ENCODE measurements at places on chromosomes 12 and 14.

GRCh38 chr12:8038659-8039114 lies 6.2 kb downstream of the FOXJ2 start:
- no peak for DNase-seq

DNA sequence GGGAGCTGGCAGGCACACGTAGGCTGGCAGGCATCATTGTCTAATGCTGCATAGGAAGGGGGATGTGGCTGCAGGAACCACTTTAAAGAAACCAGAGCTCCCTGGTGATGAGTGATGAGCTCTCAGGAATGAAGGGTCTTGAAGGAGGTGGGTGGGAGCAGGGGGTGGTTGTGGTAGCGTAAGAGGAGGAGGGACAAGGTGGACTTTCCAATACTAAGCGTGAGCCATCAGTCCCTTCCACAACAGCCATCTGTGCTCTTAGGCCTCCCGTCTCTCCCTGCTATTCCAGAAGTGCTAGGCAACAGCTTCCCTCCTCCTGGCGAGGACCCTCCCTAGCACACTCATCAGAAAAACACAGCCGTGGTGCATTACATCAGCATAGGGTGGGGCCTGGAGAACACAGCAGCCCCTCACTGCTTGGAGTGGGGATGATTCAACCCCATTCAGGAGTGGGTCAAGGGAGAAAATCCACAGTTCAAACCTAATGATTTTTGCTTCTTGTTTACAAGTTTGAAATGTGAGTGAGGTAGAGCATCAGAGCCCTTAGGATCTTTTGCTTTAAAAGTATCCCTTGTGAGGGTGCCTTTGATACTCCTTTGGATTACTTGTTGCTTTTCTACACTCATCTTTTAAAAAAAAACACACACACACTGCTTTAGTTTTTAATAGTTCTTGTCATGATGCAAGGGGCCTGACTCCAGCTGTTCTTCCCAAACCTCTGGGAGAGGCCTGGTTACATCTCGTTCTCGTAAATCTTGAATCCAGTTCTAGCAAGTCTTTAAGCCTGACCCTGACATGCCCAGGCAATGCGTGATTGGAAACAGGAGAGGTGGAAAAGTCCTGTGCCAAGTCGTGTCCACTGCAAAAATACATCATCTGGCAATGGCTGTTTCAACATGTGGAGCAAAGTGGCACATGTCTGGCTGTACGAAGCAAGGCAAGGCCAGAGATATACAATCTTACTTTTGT lies 356.4 kb upstream of the DDHD1 start:
- no peak for DNase-seq

- DNase-seq, result no peak
Measured at GRCh38 chr14:91890291-91890749, 23.0 kb upstream of the TC2N start.

DNA sequence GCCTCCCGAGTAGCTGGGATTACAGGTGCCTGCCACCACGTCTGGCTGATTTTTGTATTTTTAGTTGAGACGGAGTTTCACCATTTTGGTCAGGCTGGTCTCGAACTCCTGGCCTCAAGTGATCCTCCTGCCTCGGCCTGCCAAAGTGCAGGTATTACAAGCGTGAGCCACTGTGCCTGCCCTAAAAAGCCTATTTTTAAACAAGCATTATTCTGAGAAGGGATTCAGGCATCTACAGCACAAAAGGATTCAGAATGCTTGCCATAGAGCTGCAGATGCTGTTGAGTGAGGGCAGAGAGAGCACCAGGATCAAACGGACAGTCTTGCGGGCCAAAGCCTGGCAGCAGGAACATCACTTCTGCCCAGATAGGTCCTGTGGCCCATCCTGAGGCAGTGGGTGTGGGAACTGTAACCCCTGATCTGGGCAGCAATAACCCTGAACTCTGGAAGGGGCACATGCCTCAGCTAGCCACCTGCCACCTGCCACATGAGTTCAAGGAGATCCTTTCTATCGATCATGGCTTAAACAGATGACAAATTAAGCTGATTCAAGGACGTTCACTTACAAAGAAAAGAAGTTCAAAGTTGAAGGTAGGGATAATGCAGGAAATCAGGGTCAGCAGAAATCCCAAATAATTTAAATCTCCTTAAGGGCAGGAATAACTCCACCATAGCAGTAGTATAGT lies 16.8 kb upstream of the SNX6 start:
- DNase-seq, result no peak

DNA sequence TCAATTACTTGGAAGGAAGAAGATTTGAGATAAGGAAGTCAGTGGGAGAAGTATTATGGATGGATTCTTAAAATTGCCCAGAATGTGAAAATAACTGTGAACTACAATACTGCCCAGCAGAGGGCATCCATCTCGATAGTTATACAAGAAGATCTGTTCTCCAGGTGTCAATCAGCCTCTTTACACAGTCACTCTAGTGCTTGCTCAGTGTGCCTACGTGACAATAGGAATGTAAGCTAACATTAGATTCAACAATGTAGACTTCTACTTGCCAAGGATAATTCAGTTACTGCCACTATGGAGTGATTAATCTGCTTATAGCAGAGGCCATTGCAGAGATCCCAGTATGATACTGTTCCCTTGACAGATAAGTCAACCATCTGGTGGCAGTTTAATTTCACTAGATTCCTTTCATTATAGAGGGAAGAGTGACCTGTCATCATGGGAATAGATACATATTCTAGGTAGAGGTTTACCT lies 10.6 kb upstream of the MAP4K5 start:
- no peak for DNase-seq

- no peak for DNase-seq
Measured at GRCh38 chr14:96134508-96134907, 70.1 kb upstream of the BDKRB2 start.

DNA sequence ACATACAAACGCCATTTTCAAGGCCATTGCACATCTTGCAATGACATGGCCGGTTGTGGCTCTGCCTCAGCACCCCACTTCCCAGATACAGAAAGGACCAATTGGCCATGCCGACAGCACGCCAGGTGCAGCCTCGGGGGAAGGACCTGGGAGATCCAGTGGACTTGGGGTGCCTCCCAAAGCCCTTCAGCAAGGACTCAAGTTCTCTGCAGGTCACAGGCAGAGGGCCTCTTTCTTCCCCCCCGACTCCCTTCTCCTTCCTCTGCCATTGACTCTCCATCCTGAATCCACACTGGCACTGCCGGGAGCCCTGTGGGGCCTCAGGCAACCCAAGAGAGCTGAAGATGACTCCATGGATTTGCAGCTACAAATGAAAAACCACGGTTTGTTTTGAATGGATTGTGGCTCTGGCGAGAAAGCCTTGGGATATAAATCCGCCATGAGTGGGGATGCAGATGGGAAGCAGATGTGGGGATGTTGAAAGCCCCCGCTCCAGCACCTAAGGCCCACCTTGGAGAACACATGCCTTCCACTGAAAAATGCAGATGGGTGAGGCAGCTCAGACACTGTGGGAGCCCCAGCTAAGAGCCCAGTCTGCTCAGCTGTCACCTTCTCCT lies 35.1 kb upstream of the LTBP2 start:
- DNase-seq, result no peak

GRCh38 chr12:6031001-6031400 lies 85.9 kb upstream of the ANO2 start:
- no peak for DNase-seq

DNA sequence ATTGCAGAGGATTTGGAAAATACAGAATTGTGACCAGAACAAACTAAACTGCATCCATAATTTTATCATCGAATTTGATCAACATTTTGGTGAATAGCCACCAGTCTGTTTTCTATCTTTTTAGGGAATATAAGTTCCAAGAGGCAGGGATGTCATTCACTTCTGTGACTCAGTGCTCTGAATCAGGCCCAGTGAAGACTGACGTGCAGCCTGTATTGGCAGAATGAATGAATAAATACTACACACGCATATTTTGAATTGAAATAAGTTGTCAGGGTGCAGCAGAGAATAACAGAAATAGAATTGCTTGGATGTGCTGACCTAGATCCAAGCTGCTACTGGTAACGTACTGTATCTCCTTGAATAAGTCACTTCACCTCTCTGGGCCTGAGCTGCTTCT lies 1.3 kb upstream of the EMP1 start:
- no peak for DNase-seq

GRCh38 chr12:106140223-106140986 lies 1.7 kb upstream of the NUAK1 start:
- DNase-seq, result no peak

DNA sequence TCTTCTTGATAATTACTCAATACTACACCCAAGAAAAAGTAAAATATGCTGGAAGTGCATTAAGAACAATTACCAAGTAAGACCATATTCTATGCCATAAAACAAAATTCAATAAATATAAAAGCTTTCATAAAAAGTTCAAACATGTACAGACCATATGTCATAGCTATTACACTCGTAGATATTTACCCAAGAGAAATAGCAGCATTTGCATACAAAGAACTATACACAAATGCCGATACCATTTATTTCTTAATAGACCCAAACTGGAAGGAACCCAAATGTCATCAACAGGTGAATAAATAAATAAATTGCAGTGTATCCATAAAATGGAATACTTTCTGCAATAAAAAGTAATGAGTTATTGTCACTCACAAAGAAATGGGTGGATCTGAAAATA lies 78.3 kb upstream of the SLC16A7 start:
- DNase-seq, result no peak

DNA sequence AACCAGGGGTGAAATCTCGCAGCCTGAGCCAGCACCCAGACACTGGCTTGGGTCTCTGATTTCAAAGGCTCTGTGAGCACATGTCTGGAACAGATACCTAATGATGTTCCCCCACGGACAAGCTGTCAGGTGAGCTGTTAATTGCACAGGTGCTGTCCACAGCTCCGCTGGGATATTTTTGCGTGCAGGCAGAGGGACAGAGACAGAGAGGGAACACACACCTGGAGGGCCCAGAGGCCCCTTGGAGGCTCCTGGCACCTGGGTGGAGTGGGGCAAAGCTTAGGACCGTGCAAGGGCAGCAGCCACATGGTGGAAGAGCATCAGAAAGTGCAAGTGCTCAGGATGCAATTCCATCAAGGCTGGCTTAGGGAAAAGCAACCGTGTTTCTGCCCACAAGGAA lies 57.3 kb downstream of the ARL6IP4 start:
- DNase-seq, result no peak

GRCh38 chr14:49460662-49461061 lies 125.5 kb downstream of the RPS29 start:
- no peak for DNase-seq

Data from SIG-M5 (cell line).